ENCODE measurements at places on chromosomes 13 and 19. TPM values are rescaled to one million over a fixed set of nuclear protein-coding genes. Genes with fewer than 3 reads are reported as not detected.

Gene SH3GL1
- total RNA-seq = 39.8 TPM

Gene FGF22
- total RNA-seq = 0.22 TPM

Gene CASP14
- not detected for total RNA-seq

Gene CEACAM4
- total RNA-seq = not detected
